NCI-H1436 treated with DMSO at 0.1 percent for 48 hours (cell line): ENCODE measurements at places on chromosomes 11 and 22.

DNA sequence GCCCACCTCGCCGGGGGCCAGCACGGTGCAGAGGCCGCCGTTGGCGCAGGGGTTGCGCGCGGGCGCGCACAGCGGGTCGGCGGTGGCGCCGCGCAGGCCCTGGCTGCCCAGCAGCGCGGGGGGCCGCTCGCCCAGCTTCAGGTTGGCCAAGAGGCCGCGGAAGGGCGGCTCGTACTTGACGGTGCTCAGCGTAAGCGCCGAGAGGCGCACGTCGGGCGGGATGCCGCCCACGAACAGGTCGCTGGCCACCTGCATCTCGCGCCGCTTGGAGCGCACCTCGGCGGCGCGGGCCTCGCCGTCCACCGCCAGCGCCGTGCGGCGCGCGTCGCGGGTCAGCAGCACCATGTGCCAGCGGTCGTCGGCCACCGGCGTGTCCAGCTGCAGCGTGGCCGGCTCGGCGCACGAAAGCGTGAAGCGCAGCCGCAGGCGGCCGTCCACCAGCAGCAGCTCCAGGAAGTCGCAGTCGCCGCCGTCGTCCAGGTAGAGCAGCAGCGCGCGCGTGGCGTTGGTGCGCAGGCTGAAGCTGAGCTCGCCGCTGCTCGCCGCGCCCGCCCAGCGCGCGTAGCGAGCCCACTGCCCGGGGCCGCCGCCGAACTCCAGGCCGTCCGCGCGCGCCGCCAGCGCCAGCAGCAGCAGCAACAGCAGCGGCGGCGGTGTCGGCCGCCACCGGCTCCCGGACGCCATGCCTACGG, 9.8 kb downstream of the NRXN2 start:
- DNase-seq: no peak

- DNase-seq: no peak
Measured at GRCh38 chr11:59426361-59427067, at the start of gene OR5A2. Gene OR5A2, minus strand, starts transcription at chr11:59426413. Its CDS starts 3,460 bp downstream, at chr11:59422953.

- no peak for DNase-seq
Measured at GRCh38 chr11:116473206-116473769, 299.5 kb downstream of the BUD13 start.

GRCh38 chr11:117583063-117583801, 213.8 kb downstream of the DSCAML1 start:
- no peak for DNase-seq

- DNase-seq: no peak
Measured at GRCh38 chr11:90845126-90845525, 622.3 kb upstream of the CHORDC1 start.

GRCh38 chr22:37416827-37417226, 10.5 kb downstream of the ELFN2 start:
- DNase-seq: no peak

DNA sequence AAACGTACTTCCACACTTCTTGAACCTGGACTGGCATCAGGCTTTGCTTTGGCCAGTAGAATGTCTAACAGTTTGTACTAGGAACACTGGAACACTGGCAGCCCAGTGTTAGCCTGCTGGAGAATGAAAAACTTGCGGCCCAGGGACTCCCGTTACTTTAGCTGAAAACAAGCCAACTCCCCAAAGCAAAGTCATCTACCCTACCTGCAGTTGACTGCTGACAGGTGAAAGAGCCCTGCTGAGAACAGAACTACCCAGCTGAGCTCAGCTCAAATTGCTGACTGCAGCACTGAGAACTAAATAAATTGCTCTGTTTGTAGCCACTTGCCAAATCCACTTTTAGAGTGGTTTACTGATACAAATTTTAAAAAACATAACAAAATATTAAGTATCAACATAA, 342.5 kb downstream of the LRRC4C start:
- DNase-seq: no peak
